Esophagus mucosa (tissue), 1 donor: ENCODE measurements at places on chromosomes 3 and 15. TPM values are rescaled to one million over a fixed set of nuclear protein-coding genes. Genes with fewer than 3 reads are reported as not detected.
A peak's percentile ranks its signal among the peaks of the same experiment; 100 is the strongest.

GRCh38 chr15:70566989-70567388 is 196.4 kb downstream of the UACA start:
- no peak for ATAC-seq

MNS1 gene
- 2.4 TPM for total RNA-seq

DNA sequence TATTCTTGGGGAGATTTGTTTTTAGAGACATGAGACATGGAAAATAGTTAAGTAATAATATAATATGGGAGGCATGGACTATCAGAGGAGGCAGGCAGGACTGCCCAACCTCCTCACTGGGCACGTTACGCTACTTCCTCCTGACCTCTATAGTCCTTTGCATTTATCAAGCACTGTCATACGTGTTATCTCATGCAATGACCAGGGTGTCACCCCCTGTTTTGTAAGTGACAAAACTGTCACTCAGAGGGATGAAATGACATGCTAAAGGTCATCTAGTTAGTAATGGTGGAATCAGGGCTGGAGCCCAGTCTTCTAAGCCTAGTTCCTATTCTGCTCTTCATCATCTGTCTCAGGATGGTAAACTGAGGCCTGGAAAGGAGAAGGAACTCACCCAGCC is 66.7 kb downstream of the ST6GAL1 start:
- ATAC-seq = no peak

GRCh38 chr3:72397586-72397985 is 450.7 kb downstream of the SHQ1 start:
- ATAC-seq = no peak

GABRR3 gene
- not detected for total RNA-seq

DNA sequence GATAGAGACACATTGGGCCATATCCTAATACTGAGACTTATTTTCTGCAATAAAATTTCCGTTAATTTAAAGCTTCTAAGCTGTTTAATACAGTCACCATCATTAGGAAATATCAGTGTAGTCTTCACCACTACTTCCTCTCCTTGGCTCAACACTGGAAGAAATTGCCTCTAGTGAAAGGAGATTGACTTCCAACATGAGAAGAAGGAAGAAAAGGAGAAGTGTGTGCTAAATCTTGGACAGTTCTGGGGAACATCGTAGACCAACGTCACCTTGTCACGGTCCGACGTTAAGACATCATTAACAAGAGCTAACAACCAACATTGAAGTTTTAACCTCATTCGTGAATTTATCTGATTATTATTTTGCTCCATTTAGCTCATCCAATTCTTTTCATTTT is 987.0 kb upstream of the CFAP20DC start:
- no peak for ATAC-seq

GRCh38 chr3:55014906-55015305 is 87.0 kb upstream of the LRTM1 start:
- ATAC-seq = no peak

TADA3 gene
- 32.3 TPM for total RNA-seq

ALPK3 gene
- total RNA-seq = 5.5 TPM

DNA sequence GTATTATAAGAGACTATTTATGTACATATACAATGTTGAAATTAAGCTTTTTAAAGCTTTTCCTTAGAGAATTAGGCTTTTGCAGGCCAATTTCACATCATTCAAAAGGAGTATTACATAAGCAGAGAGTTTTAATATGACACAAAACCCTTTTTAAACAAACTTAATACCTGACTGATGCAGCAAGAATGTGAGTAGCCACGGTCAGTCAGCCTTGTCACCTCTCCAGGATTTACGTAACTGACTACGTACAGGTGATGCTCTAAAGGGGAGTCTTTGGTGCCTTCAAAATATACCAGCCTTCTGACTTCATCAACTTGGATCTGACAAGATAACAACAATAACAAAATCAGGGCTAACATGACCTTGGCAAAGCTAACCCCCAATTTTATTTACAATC is 44.2 kb upstream of the IGDCC4 start:
- no peak for ATAC-seq

PDZRN3 gene
- 18.2 TPM for total RNA-seq

DNA sequence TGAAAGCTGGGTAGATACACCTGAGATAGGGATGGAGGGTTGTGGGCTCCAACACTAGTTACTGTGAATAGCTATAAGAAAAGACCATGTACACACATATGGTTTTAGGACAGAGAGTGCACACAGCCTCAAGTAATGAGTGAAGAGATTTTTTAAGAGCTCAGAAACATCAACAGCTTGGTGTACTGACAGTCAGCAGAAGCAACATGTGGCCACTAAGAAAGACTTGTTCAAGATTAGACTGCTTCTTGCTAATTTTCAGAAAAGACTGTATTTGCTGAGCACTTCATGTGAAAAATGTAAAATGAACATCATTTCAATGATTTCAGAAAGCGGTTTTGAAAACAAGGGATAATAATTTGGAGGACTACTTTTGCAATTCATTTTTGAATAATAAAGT is 10.3 kb downstream of the ANKRD28 start:
- no peak for ATAC-seq

SH2D7 gene
- not detected for total RNA-seq

DNA sequence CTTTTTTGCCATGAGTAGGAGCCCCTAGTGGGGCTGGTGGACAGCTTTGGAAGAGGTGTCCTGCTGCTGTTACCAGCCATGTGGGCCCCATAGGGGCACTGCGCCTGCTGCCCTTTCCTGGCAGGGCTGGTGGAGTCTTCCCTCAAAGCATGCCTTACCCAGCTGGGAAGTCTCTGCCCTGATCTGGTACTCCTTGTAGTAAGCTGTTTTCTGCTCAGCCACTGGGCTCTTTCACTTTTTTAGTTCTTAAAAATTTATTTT is 26.2 kb downstream of the HMCES start:
- ATAC-seq = no peak

CASR gene
- not detected for total RNA-seq

SI gene
- total RNA-seq = not detected

GRCh38 chr15:38809621-38810020 is 245.0 kb upstream of the RASGRP1 start:
- ATAC-seq = no peak

- peak; percentile 82 for ATAC-seq
Observed at GRCh38 chr3:193564012-193564411, 9.3 kb upstream of the ATP13A4 start.

GRCh38 chr3:46693038-46693891 is at the start of gene ALS2CL:
Gene ALS2CL, minus strand, starts transcription at chr3:46693679. Its CDS starts 4,239 bp downstream, at chr3:46689440.
- peak; percentile 64 for ATAC-seq

DNA sequence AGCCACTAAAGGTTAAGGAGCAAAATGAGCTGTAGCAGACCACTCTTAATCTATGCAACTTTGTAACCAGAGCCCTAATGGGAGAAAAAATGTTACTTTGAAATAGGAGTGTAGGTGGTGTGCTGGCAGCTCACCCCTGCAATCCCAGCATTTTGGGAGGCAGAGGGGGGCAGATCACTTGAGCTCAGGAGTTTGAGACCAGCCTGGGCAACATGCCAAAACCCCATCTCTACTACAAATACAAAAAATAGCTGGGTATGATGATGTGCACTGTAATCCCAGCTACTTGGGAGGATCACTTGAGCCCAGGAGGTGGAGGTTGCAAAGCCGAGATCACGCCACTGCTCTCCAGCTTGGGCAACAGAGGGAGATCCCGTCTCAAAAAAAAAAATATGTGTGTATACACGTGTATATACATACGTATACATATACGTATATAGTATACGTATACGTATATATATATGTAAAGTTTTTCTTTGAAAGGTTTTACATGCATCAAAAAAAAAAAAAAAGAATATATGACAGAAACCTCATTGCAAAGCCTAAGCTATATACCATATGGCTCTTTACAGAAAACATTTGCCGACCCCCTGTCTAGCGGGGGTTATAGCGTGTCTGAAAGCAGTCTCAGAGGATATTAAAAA is 15.7 kb downstream of the CAPN7 start:
- ATAC-seq = no peak

NEIL1 gene
- 4.7 TPM for total RNA-seq

- ATAC-seq = no peak
Observed at GRCh38 chr3:183438735-183439134, 10.3 kb upstream of the MCF2L2 start.

GRCh38 chr3:185995352-185995751 is 57.5 kb upstream of the TRA2B start:
- ATAC-seq = no peak

CIDEC gene
- not detected for total RNA-seq

SERPINI2 gene
- total RNA-seq = not detected

LRTM1 gene
- not detected for total RNA-seq

GRCh38 chr15:80972276-80972675 is 17.3 kb downstream of the MESD start:
- ATAC-seq = no peak
